ENCODE measurements at places on chromosomes 7 and 10.

GRCh38 chr7:10181996-10182395 is 791.7 kb upstream of the PHF14 start:
- DNase-seq = no peak

DNA sequence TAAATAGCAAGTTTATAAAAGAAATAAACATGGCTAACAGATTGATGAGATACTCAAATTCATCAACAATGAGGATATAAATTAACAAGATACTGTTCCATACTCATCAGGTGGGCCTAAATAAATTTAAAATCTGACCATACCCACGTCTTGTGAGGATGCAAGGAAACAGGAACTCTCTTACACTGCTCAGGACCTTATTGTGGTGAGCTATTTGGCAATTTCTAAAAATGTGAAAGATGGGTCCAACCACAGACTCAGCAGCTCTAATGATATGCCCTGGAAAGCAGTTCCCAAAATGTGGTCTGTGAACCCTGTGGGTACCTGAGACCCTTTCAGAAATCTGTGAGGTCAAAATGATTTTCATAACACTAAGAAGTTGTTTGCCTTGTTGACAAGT is 21.5 kb downstream of the RPP38 start:
- DNase-seq = no peak

DNA sequence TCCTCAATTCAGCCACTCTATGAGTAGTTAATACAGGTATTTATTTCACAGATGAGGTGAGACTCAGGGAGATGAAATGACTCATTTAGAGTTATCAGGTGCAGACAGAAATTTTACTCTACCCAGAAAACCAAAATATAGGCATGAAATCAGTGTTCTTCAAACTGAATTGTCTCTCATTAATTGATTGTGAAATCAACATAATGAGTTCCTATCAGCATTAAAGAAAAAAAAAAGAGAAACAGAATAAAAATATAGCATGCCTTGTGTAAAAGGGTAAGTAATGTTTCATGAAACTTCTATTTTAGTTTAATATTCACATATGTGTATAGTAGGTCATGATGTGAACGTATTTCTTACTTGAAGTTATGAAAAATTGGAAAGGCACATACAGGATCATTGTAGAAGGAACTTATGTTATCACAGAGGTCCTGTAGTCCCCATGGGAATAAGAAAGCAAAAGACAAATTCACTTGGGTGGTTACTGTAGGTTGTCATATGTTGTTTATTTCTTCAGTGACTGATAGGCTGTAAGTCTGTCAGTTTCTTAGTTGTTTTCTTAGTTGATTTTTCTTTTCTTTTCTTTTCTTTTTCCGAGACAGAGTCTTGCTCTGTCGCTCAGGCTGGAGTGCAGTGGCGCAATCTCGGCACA is 47.5 kb downstream of the KAT6B start:
- no peak for DNase-seq

- DNase-seq = no peak
These were observed 131.2 kb downstream of the RALA start for GRCh38 chr7:39754326-39755120.

DNA sequence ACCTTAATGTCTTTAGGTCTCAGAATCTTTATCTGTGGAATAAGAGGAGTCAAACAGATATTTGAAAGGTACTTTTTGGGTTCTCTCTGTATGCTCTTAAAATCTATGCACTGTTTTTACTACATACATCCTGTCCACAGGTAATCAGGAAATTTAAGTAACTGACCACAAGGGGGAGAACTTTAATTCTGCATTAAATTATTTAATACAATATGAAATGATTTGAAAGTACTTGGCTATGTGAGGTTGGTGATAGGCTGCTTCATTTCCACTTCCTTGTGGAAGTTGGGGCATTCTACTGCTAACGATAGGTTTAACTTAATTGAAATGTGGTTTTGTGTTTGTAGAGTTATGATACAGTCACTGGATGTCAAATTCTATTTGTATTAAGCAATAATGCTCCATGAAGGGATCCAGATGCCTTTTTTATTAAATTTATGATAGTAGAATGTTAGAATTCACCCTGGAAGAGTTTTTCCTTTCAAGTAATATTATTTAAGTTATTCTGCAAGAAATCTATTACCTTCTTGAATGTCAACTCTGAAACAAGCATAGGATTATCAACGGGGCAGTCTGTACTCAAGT is 6.0 kb downstream of the TEX47 start:
- DNase-seq = peak; percentile 17

DNA sequence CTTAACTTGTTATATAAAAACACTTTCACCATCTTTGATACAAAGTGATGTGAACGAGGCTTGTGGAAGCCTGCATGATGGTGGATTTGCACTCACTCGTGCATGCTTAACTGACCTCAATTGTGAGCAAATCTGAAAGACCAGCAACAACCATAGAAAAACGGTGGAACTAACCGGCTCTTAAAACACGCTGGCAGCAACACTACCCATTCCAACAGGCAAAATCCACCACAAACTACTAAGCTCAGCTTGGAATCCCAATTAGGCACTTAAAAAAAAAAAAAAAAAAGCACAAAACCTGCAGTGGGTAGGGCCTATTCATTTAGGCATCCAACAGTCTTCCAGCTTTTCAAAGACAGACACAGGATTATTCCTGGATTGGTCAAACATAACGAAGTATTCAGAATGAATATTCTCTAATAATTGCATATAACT is 1.8 kb downstream of the GDI2 start:
- no peak for DNase-seq

DNA sequence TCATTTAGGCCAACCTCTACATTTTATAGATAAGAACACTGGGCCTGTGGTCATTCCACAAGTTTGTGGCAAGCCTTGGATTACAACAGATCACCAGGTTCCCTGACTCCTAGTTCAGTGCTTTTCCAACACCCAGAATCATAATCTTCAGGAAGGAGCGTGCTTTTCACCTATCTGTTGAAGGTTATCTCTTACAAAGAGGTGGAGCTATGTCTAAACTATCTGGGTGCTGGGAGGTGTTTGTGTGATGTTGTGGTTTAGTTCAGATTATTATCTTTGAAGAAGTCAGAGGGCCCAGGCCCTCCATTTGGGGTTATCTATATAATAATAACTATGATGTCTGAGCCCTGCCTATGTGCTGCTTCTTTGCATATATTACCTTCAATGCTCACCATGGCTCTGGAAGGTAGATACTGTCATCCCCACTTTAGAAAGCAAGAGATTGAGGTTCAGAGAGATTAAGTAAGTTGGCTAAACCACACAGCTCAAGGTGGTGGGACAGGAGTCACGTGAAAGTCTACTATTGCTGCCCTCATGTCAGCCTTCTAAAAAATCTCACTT is 24.0 kb downstream of the IL2RA start:
- DNase-seq = no peak

DNA sequence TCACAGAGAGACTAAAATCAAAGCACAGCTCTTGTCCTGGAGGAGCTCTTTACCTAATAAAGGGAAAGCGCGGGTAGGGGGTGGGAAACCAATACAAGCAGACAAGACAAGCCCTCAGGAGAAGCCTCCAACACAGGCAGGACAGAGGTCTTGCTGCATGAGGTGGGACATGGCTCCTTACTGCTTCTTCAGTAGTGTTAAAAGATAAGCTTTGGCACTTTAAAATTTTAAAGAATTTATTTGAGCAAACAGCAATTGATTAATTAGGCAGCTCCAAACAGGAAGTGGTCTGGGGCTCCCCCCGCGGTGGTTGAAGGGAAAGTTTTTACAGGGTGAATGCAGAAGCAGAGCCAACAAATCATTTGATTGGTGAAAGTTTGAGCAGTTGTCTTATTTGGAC is 50.3 kb upstream of the MACC1 start:
- DNase-seq = no peak

DNA sequence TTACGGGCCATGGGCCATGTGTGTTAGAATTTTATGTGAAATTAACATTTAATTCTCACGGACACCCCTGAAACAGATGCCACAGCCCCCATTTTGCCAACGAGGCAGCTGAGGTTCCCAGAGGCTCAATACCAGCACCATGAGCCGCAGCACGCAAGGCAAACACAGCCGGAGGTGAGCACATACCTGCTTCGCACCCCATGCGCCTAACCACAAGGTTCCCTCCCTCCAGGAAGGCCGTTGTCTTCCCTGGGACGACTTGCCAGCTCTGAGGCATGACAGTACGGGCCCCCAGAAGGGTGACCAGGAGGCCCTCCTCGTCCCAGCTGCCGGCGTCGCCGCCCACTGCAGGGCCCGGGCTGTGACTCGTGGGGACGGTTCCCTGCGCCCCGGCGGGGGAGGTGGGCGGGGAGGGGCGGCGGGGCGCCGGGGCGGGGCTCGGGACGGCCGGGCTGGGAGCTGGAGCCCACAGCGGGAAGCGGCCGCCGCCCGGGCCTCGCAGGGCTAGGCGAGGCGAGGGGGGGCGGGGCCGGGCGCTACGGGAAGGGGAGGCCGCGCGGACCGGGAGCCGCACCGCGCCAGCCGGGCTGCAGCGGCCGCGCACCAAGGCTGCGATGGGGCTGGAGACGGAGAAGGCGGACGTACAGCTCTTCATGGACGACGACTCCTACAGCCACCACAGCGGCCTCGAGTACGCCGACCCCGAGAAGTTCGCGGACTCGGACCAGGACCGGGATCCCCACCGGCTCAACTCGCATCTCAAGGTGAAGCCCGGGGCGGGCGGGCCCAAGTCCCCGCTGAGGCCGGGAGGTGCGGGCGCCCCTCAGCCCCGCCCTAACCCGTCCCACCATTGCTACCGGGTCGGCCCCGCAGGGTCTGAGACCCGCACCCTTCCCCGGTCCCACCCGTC is at the start of gene CAV2:
CAV2 (plus strand) TSS at position 571 of the 910 bp plus-strand sequence; CDS start at position 615, 44 bp downstream.
- no peak for DNase-seq

DNA sequence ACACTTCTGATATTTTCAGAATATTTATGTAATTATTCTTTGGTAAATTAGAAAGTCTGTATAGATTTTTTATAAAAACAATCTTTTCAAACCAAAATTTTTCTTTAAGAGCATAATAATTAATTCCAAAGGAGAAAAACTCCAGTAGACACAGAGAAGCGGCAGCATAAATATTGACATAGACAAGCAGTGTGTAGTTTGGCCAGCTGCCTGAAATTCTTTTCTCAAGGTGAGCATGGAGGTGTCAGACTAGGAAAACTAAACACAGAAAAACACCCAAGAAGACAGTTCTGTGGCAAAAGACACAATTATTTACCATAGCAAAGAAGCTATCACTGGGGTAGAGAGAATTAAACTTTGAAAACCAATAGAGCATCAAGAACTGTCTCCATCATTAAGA is 82.4 kb downstream of the KLF6 start:
- DNase-seq = no peak

DNA sequence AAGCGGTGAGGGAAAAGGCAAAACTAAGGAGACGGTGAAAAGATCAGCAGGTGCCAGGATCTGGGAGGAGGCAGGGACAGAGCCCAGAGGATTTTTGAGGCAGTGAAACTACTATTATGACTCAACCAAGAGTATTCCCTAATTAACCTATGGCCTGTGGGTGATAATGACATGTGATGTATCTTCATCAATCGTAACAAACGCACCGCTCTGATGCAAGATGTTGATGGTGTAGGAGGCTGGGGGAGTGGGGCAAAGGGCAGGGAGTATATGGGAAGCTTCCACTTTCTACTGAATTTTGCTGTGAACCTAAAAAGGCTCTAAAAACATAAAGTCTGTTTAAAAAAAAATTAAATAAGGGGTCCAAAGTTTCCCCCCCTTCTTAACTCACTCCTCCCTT is 25.5 kb upstream of the EZH2 start:
- DNase-seq = no peak

DNA sequence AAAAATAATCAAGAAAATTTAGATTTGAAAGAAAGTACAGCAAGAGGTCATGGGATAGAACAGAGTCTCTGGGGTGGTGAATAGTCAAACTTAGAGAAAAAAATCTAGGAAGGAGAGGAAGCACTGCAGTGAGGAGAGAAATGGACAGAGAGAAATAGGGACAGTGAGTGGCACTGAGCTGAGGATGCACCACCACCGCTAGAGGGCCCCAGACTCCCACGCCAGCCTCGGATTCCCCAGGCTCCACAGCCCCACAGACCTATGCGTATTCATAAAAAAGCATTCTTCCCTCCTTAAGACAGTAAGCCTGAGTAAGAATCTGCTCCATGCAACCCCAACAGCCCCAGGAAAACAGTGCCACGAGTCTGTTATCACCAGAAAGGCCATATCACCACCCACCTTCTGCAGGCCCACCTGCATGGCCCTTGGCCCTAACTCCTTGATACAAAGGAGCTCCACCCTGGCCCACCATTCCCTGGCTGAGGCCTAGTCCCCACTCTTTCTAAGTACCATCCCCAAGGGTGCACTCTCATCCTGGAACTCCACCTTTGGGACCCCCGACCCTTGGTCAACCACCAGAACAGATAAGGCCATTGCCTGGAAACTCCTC is 91.0 kb downstream of the ALOX5 start:
- peak; percentile 47 for DNase-seq

- peak; percentile 67 for DNase-seq
These were observed 25.7 kb downstream of the MYO3A start for GRCh38 chr10:25959540-25960232.

DNA sequence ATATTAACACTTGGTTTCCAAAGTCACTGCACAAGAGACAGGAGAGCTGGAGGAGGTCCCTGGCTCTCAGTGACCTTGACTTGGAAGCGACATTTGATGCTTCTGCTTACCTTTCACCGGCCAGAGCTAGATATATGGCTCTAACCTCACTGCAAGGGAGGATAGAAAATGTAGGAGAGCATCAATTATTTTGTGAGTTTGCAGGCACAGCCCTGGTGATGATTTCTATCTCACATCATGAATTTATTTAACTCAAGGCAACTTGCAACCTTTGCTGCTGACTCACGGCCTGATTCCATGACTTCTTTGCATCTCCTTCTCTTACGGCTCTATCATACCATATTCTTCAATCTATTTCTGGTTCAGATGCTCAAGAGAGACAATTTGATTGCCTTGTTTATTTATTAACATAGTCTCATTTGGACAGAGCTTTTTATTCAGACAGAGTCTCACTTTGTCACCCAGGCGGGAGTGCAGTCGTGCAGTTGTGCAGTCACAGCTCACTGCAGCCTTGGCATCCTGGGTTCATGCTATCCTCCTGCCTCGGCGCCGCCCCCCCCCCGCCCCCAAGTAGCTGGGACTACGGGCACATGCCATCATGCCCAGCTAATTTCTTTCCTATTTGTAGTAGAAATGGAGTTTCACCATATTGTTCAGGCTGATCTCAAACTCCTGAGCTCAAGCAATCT is 196.0 kb downstream of the REEP3 start:
- DNase-seq = no peak

GRCh38 chr7:47452295-47452694 is 129.6 kb downstream of the TNS3 start:
- DNase-seq = no peak

DNA sequence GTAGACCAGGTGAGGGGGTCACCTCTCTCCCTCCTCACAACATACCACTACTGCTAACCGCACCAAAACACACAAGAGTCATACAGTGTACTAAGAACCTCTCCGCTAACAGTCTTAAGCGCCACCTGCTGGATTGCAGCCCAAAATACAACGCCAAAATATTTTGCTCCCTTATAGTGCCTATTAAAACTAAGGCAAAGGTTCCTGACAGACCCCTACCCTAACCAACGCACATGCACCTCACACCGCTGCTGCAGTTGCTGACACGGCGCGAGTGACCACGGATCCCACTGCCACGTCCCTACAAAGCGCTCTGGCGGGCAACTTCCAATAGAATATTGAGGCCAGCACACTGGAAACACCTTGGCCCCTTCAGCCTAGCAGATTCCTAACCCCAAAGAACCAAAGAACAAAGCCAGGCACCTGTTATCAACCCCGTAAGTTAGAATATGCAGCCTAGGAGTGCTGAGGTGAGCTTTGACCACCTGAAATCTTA is 563.6 kb upstream of the SEMA3D start:
- peak; percentile 39 for DNase-seq

GRCh38 chr7:102933763-102934162 is 21.0 kb downstream of the LRRC17 start:
- no peak for DNase-seq

GRCh38 chr7:90966346-90966745 is 297.9 kb upstream of the FZD1 start:
- no peak for DNase-seq

All from Jurkat, Clone E6-1 (cell line).